ENCODE measurements at places on chromosomes 2 and 18.

DNA sequence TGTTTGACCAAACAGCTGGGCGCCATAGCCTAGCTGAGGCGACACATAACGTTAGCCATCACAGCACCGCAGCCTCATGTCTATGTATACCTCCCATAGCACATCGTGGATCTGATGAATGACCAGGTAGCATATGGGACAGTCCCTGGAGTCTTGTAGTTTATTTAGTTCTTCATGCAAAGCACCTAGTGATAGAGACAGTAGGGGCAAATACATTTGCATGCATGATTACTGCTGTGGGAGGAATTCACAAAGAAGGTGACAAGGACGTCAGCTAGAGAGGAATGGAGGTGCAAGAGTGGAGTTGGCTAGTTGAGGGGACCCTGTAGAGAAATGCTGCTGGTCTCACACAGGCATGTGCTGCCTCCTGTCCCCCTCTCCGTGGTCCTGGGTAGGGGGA, 478.9 kb upstream of the HS6ST1 start:
- DNase-seq: no peak

DNA sequence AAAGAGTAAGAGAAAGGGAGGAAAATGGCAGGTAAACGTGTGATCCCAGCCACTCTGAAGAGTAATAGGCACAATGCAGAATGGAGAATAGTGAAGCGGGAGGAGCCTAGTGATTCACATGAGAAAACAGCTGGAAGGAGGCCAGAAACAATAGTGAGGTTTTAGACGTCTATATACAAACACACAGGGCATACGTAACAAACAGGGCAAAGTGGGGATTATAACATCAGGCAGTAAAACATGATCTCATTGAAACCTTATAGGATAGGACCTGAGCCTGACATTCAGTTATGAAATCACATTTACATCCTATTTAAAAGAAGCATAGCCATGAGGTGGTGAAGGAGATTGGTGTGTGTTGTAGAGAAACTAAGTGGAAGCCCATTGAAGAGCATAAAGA, 33.0 kb upstream of the GATA6 start:
- DNase-seq: no peak

GRCh38 chr18:46464926-46465655, 191.9 kb downstream of the LOXHD1 start:
- no peak for DNase-seq

- DNase-seq: peak; percentile 56
Measured at GRCh38 chr18:32469190-32469651, 1.5 kb downstream of the GAREM1 start.

- DNase-seq: no peak
Measured at GRCh38 chr2:174826051-174826450, 61.8 kb upstream of the CHRNA1 start.

Measured in NCI-H82 (cell line).